ENCODE measurements at places on chromosomes 12 and 14.

- DNase-seq = no peak
These were observed 281.3 kb downstream of the TMEM132D start for GRCh38 chr12:129622566-129622965.

DNA sequence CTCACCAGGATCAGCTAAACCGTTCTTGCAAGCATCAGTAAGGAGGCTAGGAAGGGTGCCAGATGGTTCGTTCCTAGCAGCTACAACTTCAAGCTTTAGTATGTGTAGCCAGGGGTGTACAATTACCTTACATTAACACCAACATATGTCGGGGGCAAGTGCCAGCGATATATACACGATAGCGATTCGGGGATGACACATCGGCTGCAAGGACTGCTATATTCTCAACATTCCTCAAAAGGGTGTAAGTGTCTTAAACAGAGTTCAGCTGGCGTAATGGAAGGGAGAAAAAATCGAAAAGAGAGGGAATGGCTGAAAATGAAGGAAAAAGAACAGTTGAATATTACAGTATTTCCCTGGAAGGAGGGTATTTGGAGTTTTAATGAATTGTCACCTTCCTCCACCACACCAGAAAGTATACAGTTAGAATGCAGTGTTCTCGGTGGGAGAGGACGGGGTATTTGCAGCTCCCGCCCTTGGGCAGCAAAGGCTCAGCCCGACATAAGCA is 545 bp downstream of the LIMA1 start:
- no peak for DNase-seq

DNA sequence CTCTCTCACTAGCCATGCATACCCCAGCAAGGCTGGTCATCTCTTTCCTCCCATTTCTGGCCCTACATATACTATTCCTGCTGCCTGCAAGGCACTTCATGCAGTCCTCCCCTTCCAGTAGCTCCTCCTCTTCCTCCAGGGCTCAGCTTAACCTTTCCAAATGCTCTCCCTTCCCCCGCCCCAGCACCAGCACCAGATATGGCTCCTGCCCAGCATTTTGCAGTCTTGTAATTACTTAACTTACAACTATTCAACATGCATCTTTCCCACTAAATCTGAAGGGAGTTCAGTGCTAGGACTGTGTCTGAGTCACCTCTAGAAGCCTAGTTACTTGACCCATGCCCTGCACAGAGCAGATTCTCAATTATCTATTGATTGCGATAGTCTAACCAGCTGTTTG is 1.8 kb upstream of the FBXO21 start:
- no peak for DNase-seq

DNA sequence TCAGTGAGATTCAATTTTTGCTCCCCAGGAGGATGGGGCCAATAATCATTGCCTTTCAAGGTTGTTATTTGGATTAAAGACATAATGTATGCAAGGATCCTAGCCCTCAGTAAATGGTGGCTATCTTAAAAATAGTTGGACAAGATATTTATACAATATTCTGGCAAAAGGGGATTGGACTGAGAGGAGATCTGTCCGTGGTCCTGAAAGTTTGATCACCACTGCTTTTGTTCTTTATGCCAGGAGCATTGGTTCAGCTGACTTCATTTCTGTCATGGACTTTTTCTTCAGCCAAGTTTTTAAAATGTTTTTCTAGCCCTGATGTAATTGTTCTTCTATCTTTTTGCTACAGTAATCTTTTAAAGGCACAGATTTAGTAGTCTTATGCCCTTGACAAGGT is 70.2 kb upstream of the TCL1A start:
- DNase-seq = no peak

DNA sequence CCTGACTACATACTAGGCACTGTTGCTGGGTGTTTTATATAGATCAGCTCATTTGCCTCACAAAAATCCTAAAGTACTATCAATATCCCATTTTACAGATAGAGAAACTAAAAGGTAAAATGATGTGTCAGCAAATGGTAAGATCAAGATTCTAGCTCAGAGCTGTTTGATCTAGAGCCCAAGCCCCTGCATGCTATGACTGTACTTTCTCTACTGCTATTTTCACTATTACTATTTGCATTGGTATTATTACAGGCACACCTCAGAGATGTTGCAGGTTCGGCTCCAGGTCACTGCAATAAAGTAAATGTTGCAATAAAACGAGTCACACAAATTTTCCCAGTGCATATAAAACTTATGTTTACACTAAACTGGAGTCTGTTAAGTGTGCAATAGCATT is 10.9 kb downstream of the ISCU start:
- DNase-seq = no peak

DNA sequence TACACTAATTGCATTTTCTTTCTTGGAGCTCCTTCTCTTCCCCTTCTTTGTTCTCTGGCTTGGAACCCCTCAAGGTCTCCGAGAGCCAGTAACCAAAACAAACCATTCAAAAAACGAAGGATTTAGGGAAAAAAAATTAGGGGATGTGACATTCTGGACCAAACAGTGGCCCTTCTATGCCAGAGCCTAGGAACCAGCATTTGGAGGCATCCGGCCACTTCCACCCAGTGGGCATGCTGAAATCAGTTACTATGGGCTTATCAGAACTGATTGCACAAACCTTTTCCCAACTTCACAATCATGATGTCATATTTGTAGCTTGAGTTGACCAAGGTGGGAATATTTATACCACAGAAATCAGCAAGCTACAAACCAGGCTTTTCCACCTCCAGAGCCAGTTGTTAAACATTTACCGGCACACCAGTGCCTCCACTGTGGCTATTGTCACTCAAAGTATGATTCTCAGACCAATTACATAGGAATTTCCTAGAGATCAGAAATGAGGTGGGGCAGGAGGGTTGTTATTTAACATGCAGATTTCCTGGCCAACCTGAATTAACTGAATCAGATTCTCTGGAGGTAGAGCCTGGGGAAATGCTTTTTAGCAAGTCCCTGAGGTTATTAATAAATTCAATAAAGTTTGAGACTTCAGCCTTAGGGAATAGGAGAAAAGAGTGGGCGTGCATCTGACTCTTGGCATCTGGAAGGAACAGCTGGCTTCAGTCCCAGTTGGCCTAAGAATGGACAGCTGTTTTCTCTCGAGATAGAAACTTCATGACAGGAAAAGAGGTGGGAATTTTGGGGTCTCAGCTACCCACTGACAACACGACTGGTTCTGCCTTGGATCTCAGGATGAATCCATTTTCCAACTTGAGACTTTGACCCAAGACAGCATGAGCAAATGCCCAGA is 273.9 kb downstream of the ZFP36L1 start:
- DNase-seq = no peak

DNA sequence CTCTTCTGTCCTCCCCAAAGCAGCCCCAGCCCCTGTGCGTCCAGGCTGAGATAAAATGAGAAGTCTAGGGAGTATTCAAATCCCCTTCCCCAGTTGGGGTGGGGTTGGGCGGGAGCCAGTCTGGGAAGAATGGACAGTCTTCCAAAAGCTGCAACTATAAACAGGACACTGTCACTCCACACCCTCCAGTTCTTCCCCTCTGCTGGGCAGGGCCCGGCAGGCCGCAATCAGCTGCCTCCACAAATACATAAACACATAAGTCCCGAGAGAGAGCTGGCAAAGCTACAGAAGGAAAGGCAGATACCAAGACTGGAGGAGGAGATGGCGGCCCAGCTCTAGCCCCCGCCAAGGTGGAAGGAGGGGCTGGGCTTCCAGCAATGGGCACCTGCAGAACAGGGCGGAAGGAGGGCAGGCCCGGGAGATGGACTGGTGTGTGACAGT is 12.7 kb downstream of the LTBP2 start:
- DNase-seq = no peak

GRCh38 chr12:68410018-68410660 is 78.0 kb upstream of the MDM1 start:
- no peak for DNase-seq

DNA sequence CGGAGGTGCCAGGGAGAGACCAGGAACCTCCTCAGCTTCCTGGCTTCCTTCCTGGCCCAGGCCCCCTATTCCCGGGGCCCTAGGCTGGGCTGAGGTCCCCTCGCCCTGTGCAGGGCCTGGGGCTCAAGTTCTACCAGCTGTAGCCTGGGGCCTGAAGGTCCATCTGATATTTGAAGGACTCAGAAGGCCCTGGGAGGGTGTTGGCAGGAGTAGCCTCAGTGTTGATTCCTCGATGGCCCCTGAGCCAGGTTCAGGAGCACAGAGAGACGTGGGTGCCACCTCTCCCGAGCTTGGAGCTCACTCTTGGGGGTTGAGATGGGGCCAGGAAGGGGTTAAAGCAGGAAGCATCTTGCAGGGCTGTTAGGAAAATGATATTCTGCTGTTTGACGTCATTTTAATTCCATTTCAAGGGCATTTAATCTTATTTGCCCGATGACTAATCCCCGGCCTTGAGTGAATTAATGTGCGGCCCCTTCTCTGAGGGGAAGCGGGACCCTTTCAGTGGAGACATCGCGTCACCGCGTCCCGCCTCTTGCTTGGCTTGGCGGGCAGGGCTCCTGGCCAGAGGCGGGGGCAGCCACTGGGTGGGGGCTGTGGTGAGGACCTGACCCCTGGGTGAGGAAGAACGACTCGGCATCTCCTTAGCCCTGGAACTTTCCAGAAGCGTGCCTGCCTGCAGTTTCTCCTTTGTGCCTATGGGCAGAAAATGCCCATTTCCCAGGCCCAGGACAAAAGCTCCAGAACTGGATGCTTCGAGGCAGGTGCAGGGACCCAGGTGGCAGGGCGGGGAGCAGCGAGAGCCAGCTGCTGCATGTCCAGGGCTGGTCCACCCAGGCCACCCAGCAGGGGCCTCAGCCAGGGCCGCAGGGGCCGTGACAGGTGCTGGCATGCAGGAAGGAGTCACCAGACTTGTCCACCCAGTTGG is 158.3 kb downstream of the KIF26A start:
- DNase-seq = no peak

- no peak for DNase-seq
These were observed 4.5 kb upstream of the PNMA1 start for GRCh38 chr14:73718418-73719251.

- no peak for DNase-seq
These were observed 150.2 kb upstream of the PLEKHG7 start for GRCh38 chr12:92552412-92553108.

- DNase-seq = no peak
These were observed 22.6 kb downstream of the GPHB5 start for GRCh38 chr14:63296060-63296563.

DNA sequence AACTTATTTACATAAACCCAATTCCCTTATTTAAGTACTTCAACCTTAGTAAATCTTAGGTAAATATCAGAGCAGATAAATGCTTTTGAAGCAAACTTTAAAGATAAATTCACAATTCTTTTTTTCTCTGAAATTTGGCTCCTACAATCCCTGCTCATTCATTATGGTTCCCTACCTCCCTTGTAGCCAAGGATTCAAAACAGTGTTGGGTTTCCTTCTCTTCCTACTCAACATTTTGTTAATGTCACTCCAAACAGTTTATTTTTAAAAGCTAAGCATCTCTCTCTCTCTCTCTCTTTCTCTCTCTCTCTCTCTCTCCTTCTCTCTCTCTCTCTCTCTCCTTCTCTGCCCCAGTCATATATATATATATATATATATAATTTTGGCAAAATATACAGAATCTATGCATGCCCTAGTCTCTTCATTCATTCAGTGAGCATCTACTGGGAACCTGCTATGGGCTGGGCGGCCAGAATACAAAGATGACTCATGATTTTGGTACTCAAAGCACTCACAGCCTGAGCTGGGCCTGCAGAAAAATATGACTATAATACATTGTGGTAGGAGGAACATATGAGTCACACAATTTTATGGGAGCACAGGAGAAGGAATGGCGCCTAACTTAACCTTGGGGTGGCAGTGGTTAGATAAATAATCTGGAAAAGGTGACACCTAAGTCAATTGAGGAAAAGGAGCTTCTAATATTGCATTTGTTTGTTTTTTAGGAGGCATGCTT is 123.7 kb upstream of the DHRS4 start:
- no peak for DNase-seq

DNA sequence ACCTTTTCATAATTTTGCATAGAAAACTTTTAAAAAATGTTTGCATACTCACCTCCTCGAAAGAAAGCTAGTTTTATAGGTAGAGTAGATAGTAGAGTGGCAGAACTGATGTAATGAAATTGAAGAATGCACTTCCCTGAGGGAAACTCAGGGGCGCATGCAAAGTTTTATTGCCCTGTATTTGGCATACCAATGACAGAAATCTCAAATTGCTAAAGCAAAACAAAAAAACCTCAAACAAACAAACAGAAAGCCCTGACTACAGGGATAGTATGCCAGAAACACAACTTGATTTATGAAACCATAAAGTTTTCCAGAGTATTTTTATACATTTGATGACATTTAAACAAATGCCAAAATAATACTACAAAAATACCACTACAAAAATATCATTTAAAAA is 1.8 kb downstream of the RASSF9 start:
- no peak for DNase-seq

DNA sequence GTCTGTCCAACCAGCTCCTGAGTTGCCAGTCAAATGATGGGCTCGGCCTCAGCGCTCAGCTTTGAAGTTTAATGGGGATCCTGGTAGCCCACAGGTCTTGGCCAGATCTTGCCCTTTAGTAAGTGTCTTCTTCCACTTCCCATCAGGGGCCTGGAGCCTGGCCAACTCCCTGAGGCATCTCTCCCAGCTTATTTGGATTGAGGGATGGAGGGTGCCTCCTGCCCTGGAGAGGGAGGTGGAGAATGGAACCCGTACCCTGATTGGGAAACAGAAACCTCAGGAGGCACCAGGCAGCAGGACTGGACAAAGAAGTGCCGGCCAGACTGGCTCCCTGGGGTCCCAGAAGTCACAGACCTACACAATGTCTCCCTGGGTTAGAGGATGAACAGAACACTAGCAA is 40.5 kb upstream of the LTBP2 start:
- no peak for DNase-seq

GRCh38 chr14:98162856-98163805 is 1108.9 kb downstream of the BCL11B start:
- DNase-seq = no peak

DNA sequence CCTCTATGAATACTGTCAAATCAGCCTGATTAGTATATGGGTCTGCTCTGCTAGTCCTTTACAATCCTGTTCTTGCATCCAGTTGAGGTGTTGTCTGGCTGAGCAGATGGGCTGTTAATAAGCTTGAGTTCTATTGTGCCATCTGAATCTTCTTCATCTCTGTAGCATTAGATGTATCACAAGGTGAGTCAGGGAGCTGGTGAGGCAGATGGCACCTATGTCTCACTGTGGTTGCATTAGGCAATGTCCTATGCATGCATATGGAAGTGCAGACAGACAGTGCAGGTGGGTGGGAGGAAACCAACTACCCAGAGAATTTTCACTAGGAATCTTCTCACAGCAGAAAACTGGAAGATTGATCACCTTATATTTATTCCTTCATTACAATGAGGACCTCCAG is 165.7 kb upstream of the STXBP6 start:
- DNase-seq = no peak

GRCh38 chr14:84544486-84545131 is 985.3 kb upstream of the FLRT2 start:
- no peak for DNase-seq

DNA sequence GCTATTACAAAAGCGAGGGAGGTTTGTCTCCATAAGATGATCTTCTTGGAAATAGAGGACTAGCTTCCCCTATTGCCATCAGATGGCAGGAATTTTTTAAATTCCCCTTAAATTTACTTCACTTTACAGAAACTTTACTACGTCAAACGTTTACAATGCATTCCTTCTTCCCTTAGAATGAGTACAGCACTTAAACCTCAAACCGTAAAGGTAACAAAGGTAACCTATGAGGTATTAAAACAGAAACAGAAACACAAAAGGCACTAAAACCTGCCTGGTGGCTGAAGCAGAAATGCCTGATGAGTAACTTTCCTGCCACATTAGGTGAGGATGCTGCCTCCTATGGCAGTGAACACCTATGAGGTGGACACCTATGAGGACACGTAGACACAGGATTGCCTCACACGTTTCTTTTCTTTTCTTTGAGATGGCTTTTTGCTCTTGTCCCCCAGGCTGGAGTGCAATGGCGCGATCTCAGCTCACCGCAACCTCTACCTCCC is 25.0 kb downstream of the DIO2 start:
- DNase-seq = no peak

Data from stimulated activated CD4-positive, alpha-beta T cell treated with anti-CD3 and anti-CD28 coated beads, Interleukin-15, amount 100 ng/mL, for 1 hour (primary cell).